Activated naive CD4-positive, alpha-beta T cell treated with anti-CD3 and anti-CD28 coated beads for 36 hours (primary cell): ENCODE measurements at places on chromosomes 16 and 17. TPM values are rescaled to one million over a fixed set of nuclear protein-coding genes. Genes with fewer than 3 reads are reported as not detected.

DNA sequence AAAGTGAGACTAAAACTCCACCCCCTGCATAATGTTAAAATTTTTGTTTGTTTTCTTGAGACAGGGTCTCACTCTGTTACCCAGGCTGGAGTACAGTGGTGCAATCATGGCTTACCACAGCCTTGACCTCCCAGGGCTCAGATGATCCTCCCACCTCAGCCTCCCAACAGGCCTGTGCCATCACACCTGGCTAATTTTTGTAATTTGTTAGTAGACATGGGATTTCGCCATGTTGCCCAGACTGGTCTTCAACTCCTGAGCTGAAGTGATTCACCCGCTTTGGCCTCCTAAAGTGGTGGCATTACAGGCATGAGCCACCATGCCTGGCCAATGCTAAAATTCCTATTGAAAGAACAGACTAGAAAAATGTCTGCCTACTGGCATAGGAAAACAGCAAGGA lies 103.8 kb downstream of the TRIM37 start:
- DNase-seq = no peak

YWHAE gene
- 576 TPM for total RNA-seq

- DNase-seq = no peak
Observed at GRCh38 chr17:41917192-41917591, 1.6 kb downstream of the ACLY start.

FAM171A2 gene
- total RNA-seq = 0.12 TPM

- DNase-seq = no peak
Observed at GRCh38 chr16:49488336-49488735, 114.7 kb downstream of the C16orf78 start.

CHTF18 gene
- 127 TPM for total RNA-seq

KRTAP4-3 gene
- not detected for total RNA-seq

DNA sequence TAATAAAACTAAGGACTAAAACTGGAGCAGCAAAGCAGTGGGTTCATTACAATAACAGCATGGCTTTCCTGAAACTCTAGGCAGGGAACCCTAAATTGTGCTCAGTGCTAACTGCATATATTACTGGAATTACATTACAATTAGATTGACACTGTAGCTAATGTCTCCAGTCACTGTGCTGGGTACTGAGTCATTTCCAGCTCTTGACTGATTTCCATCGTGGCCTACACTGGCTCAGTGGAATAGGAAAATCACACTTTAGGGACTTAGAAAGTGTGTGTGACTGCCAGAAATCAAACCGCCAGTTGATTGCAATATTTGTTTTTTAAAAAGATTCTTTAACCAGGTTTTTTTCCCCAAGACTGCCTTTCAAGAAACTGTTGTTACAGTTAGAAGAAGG lies 1447.4 kb upstream of the GOT2 start:
- DNase-seq = no peak

- no peak for DNase-seq
Observed at GRCh38 chr17:21395764-21396163, 19.6 kb downstream of the KCNJ12 start.

DNA sequence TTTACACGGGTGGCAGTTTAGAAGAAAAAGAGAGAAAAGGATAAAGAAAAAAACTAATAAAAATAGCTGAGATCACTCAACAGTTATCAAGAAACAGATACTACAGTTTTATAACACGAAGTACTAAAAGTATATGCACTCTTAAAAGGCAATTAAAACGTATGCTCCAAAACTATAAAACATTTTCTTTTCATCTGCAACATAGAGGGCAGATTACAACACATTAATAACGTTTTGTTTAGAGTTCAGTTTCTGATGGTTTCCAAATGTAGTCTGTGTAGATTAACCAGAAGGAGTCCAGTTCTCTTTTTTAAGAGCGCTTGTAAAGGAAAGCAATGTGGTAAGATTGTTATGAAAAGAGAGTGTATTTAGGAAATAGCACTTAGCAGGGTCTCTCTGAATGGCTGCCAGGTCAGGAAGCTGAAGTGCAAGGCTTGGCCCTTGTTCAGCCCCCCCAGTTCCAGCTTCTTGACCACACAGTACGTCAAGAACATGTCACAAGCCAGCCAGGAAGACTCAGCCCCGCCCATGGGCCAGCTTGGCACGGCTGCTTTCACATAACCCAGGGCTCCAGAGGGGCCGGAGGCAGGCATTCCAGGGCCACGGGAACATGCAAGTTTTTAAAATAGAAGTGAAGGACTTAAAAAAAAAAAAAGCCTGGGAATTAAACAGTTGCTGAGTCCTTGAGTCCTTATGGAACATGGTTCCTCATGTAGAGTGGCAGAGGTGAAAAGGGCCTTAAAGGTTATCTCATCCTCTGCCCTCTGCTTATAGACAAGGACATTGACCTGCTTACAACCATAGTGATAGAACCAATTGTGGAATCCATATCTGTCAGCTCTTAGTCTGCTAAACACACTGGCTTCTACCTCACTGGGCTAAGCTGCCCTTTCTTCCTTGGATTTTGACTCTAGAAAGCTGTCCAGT lies 147.4 kb upstream of the TBX2 start:
- no peak for DNase-seq

GRCh38 chr16:31712064-31712540 lies 161.5 kb upstream of the ZNF267 start:
- DNase-seq = no peak

- no peak for DNase-seq
Observed at GRCh38 chr16:23089111-23089510, 60.1 kb downstream of the USP31 start.
